ENCODE measurements at places on chromosomes 13 and 19. TPM values are rescaled to one million over a fixed set of nuclear protein-coding genes. Genes with fewer than 3 reads are reported as not detected.

DNA sequence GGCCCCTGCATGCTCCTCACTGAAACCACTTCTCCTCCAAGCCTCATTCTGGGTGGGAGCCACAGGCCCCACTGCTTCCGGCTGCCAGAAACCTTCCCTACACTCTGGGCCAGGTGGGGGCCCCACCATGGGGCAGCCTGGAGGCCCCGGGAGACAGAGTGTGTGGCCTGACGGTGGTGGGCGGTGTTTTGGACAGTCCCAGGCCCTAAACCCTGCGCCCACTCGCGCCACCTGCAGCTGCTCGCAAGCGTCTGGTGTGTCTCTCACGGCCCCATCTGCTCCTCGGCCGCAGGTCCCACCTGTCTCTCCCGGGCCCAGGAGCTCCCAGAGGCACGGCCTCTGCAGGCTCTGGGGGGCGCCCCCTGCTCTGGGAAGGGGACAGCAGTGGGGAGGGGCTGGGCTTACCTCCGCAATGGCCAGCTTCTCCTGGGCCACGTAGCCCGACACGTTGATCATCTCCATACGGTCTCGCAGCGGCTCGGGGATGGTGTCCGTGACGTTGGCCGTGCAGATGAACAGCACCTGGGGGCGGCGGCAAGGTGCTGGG, 5.6 kb downstream of the RPL36 start:
- DNase-seq, result no peak

GRCh38 chr13:41111454-41111853, 21.1 kb downstream of the KBTBD6 start:
- DNase-seq, result no peak

DNA sequence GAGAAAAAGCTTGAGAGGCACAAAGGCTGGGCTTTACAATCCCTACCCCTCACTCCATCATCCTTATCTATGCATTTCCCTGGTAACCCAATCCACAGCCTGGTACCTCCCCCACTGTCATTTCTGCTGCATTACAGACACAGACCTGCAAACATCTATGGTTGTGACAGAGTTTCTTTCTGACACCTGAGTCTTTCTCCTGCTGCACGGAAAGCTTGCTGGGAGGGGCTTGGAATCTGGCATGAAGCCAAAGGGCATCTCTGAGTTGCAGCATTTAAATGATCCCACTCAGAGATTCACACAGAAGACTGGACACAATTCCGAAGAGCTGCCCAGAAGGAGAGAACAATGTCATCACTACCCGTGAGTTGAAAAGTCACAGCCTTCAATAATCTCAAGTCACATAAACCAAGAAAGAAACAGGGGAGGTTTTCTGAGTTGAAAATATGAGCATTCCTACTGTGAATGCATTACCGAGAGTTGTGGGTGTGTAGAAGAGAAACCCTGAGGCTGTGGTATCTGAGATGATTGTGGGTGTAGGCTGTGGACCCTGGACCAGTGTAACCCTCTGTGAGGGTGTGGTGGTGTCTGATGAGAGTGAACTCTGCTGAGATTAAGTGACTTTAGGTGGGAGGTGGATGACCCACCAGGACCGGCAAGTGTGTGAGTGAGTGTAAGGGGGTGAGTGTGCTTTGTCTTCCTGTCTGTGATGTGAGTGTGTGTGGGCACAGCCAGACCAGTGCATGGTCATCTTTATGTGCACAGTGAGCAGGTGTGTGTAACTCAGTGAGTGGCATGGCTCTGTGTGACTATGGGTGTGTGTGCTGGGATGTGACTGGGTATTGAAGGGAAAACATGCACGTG, at the start of gene LGALS14:
Gene LGALS14 (plus strand): TSS at position 301 of the 864 bp plus-strand sequence. CDS start 48 bp downstream, at position 349.
- DNase-seq, result no peak

DNA sequence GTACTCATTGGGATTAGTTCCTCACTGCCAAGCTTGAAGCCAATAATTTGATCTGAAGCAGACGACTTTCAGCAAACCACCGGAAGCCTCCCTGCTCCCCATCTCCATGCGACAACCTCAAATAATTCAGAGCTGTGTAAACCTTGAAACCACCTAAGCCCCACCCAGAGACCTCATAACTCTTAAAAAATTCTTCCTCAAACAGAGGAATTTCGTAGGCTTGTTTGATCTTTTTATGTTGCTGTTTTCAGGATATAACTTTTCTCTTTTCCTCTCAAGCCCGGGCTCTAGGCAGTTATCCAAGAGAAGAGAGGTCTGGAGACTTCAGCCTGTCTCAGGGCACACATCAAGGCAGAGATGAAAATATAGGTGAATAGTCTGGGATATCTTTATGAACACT, 311.6 kb downstream of the KCNRG start:
- DNase-seq, result no peak

DNA sequence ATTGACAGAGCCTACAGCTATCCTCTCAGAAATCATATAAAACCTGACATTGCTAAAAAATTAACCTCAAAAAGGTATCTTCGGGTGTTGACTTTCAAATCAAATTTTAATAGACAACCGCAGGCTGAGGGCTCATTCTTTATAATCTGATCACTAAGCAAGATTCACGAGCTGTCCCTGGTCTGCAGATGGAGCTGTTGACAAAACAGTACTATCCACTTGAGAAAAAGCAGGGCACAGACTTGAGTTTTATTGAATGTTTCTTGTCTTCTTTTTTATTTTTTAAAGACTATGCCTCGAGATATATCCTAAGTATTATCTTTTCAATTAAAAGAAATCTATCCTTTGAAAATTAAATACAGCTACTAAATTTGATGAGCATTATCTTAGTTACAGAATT, 540.5 kb downstream of the PCDH9 start:
- no peak for DNase-seq

GRCh38 chr13:30697996-30698401, 37.3 kb upstream of the ALOX5AP start:
- DNase-seq, result no peak

WIZ gene
- total RNA-seq, result 5.1 TPM

ISOC2 gene
- total RNA-seq, result 106 TPM
